ENCODE measurements at places on chromosomes 2 and 18. TPM values are rescaled to one million over a fixed set of nuclear protein-coding genes. Genes with fewer than 3 reads are reported as not detected.

DNA sequence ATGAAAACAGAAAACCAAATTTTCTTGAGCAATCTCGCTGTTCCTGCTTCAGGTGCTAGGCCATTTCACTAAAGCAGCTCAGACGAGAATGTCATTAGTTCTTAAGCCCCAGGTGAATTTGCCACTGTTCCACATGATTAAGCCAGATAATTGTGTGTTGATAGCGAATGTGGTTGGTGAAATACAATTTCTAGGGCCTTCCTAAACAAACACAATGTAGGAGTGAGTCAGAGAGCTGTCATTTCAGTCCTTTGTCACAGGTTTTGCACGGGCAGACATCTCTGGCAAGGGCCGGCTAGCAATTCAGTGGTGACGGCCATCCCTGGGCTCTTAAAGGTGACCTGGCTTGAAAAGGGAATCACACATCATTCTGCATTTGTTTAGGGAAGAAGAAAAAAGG is 170.7 kb downstream of the TMEM182 start:
- DNase-seq: no peak

- DNase-seq: no peak
These were observed 97.1 kb downstream of the ITGA4 start for GRCh38 chr2:181554061-181554830.

- no peak for DNase-seq
These were observed 59.0 kb downstream of the CCDC68 start for GRCh38 chr18:54900290-54900689.

GRCh38 chr2:240990266-240990529 is 8.2 kb upstream of the SNED1 start:
- DNase-seq: no peak

KATNAL2 gene
- 7.0 TPM for total RNA-seq

- no peak for DNase-seq
These were observed 111.4 kb upstream of the TEX51 start for GRCh38 chr2:126787289-126787688.

- no peak for DNase-seq
These were observed 37.1 kb downstream of the MEMO1 start for GRCh38 chr2:31973665-31974064.

ALPP gene
- not detected for total RNA-seq

PROKR1 gene
- not detected for total RNA-seq

GRCh38 chr2:44940732-44941464 is 604 bp upstream of the SIX3 start:
- DNase-seq: no peak

GRCh38 chr2:207275779-207276178 is 110.0 kb upstream of the KLF7 start:
- no peak for DNase-seq

DNA sequence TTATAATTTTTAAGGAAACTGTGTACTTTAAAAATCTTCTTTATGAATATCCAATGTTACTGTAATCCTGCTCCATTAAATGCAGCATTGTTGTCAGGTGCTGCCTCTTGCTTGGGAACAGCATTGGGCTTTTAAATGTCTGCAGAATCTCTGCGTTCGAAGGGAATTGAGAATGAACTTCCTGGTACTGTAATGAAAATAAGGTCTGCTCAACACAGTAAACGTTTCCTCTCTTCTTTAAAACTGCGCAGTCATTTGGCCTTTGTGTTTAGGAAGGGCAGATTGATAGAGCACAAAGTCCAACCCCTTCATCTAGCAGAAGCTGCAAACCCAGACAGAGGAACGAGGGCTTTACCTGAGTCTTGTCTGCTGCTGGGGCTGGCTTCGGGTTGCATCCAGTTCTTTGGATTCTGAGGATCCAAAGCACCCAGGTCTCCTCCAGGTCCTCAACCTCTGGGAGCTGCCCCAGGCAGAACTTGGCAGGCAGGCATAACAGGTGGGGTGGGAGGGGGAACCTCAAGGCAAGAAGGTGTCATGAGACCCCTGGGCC is 104.5 kb downstream of the UGGT1 start:
- no peak for DNase-seq

COLEC12 gene
- total RNA-seq: 6.6 TPM

GRCh38 chr18:69737851-69738250 is 209.8 kb downstream of the CD226 start:
- DNase-seq: no peak

Measured in right cardiac atrium (tissue), 5 donors.